ENCODE measurements at places on chromosomes 5 and 9. TPM values are rescaled to one million over a fixed set of nuclear protein-coding genes. Genes with fewer than 3 reads are reported as not detected.

DNA sequence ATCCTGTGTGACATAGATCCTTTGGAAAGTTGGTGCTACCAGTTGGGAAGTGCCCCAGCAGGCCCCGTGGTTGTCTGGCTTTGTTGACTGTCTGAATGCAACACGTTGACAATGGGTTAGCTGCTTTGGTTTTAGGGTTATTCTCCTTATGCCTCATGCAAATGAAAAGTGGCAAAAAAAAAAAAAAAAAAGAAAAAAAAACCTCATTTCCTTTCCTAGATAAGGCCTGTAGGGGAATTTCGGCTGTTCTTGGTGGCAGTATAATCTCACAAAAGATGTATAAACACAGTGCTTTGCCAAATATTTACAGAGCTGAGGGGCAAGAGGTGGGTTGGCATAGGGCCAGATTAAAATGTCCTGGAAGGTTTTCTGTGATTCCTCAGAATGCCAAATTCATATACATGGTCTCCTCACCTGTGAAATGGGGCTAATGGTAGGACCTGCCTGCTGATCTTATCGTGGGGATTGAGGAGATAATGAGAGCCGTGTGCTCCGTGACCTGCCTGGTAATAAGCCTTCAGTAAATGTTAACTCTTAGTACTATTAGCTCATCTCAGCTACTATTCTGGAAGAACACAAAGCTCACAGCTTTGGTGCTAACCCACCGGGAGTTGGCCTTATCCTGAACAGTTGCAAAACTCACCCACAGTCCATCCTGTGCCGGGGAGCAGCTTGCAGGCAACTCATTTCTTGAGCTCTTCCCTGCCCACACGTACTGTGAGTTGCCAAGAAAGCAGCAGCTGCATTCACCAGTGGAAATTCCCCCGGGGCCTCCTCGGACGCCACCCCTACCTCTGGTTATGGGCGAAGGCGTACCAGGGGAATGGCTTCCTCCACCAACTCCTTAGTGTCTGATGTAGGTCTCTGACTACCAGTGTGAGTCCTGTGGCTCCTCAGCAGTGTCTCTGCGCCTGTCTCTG, 220.3 kb downstream of the NR3C1 start:
- H3K4me3 ChIP-seq, result no peak overlapping the region
- peaks cover 28% of the 10 kb centered on the region for H3K4me1 ChIP-seq
- H3K27me3 ChIP-seq, result no peaks in the 10 kb centered on the region
- no peak overlapping the region for H3K27ac ChIP-seq
- H3K36me3 ChIP-seq, result no peaks in the 10 kb centered on the region
- no peak for DNase-seq

DNA sequence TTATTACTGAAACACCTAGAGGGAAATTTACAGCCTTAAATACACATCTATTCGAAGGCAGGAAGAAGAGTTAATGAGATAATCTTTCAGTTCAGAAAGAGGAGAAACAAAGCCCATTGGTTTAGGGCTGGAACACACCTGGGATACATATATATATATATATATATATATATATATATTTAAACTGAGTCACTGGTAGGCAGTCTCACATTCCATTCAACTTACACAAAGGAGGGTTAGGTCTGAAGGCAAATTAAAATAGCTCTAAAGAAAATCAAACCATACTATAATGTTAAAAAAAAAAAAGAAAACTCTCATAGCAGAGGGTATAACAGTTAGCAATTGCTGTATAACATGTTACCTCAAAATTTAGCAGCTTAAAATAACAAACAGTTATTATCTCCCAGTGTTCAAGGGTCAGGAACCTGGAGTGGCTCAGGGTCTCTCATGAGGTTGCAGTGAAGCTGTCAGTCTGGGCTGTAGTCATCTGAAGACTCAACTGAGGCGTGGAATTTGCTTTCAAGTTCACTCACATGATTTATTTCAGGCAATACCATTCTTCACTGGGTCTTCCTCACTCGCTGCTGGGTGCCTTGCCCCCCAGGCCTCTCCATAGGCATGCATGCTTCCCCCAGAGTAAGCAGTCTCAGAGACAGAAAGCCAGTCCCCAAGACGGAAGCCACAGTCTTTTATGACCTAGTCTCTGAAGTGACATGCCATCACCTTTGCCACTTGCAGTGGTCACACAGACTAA, 332.8 kb downstream of the NSG2 start:
- no peaks in the 10 kb centered on the region for H3K27me3 ChIP-seq
- no peaks in the 10 kb centered on the region for H3K4me1 ChIP-seq
- H3K27ac ChIP-seq, result no peak overlapping the region

DNA sequence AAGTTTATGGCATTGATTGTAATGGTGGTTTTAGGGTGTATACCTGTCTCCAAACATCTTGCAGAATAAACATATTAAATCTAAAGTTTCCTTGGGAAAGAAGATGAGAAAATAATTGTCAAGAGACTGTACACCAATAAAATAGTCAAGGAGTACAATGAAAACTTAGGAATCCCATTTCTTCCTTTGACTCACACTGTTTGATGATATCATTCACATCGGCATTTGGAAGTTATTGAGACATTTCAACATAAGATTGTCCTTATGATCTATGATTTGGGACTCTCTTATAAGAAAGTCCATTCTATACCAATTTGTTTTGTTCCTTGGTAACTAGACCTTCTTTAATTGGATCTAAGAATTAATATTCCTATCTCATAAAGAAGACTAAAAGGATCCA, 482.7 kb downstream of the RAB3C start:
- no peaks in the 10 kb centered on the region for H3K36me3 ChIP-seq
- no peaks in the 10 kb centered on the region for H3K27me3 ChIP-seq
- no peaks in the 10 kb centered on the region for H3K4me1 ChIP-seq
- no peak for DNase-seq

GRCh38 chr5:149358294-149358651, 427 bp downstream of the PCYOX1L start:
- H3K27ac ChIP-seq, result peak overlapping the region; percentile 67
- no peak for DNase-seq
- H3K4me1 ChIP-seq, result peaks cover 12% of the 10 kb centered on the region
- H3K27me3 ChIP-seq, result no peaks in the 10 kb centered on the region
- H3K4me3 ChIP-seq, result peak overlapping the region; percentile 43

The CYLC2 gene
- total RNA-seq, result not detected

The SAXO1 gene
- not detected for total RNA-seq

The FOXD4L5 gene
- total RNA-seq, result 0.29 TPM

DNA sequence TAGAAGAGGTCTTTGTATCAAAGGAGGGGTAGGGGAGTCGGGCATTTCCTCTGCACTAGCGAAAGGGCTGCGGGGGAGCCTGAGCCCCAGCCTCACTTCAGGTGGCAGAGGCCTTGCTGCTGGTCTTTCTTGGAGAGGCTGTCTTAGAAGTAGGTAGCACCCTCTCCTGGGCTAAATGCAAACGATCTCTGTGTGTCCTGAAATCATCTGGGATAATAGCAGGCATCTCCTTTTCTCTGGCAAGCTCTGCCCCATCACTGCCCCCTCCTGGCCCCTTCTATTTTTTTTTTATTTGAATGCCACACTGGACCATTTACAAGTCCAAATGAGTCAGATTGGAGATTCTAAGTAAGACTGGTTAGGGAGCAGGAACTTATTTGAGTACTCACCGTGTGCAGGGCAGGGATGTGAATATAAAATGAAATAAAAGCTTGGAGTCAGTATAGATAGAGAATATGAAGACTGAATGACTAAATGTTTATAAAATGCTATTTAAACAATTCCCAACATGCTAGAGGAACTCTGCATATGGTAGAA, 137.1 kb downstream of the FGF1 start:
- H3K27ac ChIP-seq, result no peak overlapping the region
- no peak overlapping the region for H3K4me3 ChIP-seq
- no peaks in the 10 kb centered on the region for H3K36me3 ChIP-seq

DNA sequence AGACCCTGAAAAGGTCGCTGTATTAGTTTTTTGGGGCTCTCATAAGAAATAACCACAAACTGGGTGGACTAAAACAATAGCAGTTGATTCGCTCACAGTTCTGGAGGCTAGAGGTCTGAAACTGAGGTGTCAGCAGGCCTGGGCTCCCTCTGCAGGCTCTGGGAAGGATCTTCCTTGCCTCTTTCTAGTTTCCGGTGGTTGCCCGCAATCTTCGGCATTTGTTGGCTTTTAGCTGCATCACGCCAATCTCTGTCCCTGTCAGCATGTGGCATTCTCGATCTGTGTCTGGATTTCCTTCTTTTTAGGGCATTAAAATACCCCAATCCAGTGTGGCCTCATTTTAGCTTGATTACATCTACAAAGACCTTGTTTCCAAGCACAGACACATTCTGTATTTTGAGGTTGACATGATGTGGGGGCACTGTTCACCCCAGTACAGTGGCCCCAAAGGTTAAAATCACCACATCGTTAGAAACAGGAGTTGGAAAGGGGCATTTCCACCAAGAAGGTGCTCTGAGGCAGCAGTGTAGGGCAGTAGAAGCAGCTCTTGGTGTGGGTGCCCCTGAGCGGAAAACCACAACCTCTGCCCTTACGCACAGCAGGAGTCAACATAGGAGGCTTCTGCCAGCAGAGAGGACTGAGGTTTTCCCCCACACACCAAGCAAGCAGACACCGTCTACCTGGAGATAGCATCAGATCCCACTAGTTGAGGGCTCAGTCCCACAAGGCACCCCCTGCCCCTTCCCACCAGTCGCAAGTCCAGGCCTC, 13.5 kb downstream of the ZNF79 start:
- peaks cover 99% of the 10 kb centered on the region for H3K36me3 ChIP-seq
- H3K4me3 ChIP-seq, result no peak overlapping the region
- no peaks in the 10 kb centered on the region for H3K27me3 ChIP-seq
- H3K4me1 ChIP-seq, result no peaks in the 10 kb centered on the region
- DNase-seq, result no peak
- H3K27ac ChIP-seq, result no peak overlapping the region

The BASP1 gene
- 19.8 TPM for total RNA-seq

DNA sequence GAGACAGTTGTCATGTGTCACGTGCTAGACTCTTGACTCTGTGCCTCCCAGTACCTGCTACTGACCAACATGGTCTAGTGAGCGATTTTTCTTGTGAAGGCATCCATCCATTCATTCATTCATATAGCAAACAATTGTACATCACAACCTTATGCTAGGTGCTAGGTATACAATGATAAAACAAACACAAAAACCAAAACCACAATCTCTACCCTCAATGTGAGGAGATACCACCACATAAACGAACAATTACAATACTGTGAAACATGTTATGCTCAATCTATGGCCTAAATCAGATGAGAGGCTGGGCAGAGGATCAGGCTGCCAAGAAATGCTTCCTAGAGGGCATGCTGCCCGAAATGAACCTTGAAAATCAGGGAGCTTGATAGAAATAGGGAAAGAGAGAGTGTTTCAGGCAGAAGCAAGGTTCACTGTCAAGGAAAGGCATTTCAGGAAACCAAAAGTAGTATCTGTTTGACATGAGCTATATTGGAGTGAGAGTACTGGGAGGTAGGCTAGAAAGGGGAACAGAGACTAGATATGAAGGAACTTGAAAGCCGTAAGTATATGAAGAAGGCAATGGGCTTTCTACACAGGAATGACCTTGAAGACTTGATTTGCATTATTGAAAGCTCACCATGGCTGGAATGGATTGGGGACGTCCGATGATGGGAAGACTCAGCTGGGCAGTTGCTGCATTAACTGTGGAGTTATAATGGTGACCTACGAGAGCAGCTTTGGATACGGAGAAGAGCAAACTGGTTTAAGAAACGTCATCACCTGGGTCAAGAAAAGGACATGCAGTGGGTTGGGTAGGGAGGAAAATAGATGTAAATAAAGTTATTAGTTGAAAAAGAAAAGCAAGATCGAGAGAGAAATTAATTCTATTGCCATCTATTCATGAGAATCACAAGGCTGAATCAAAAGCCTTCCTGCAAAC, 90.1 kb downstream of the THBS4 start:
- H3K36me3 ChIP-seq, result no peaks in the 10 kb centered on the region
- H3K27ac ChIP-seq, result no peak overlapping the region
- no peaks in the 10 kb centered on the region for H3K27me3 ChIP-seq
- H3K4me1 ChIP-seq, result peaks cover 9% of the 10 kb centered on the region
- DNase-seq, result no peak

The FBXL7 gene
- total RNA-seq, result 7.6 TPM

The ACSL6 gene
- not detected for total RNA-seq

All from upper lobe of left lung (tissue), 6 donors.